Activated naive CD8-positive, alpha-beta T cell treated with anti-CD3 and anti-CD28 coated beads for 36 hours (primary cell): ENCODE measurements at places on chromosomes 2 and 18. TPM values are rescaled to one million over a fixed set of nuclear protein-coding genes. Genes with fewer than 3 reads are reported as not detected.

IL1F10 gene
- total RNA-seq, result not detected

GNAL gene
- 0.04 TPM for total RNA-seq

DNA sequence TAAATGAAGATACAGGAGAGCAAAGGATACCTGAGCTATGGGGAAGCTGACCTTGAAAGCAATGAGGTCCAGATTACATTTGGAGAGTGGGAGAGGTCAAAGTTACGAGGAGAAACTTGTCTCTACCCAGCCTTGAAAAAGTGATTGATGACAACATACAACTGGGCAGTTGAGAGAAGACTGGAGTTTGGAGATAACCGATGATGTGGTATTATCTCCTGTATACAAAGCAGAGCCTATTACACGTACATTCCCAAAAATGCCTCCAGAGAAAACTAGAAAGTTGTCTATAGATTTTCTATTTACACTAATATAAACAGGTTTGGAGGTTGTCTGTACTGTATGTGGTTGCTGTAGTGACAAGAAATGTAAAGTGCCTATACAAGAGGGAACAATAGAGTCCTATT, 28.3 kb downstream of the ARL5A start:
- DNase-seq, result no peak

GRCh38 chr2:204718607-204719006, 173.3 kb downstream of the PARD3B start:
- no peak for DNase-seq

- no peak for DNase-seq
Measured at GRCh38 chr2:214019229-214019972, 391.5 kb upstream of the VWC2L start.
